ENCODE measurements at places on chromosomes 16 and 17. TPM values are rescaled to one million over a fixed set of nuclear protein-coding genes. Genes with fewer than 3 reads are reported as not detected.

The HGS gene
- 127 TPM for total RNA-seq

The EFNB3 gene
- not detected for total RNA-seq

The KRTAP4-5 gene
- total RNA-seq: not detected

The SLC16A5 gene
- 11.0 TPM for total RNA-seq

The SLC5A11 gene
- 0.11 TPM for total RNA-seq

The ZC3H7A gene
- total RNA-seq: 131 TPM

The G6PC1 gene
- not detected for total RNA-seq

The PTX4 gene
- total RNA-seq: not detected

The C1QTNF1 gene
- not detected for total RNA-seq

The TSPOAP1 gene
- 17.8 TPM for total RNA-seq

The KRT24 gene
- total RNA-seq: not detected

The TNFRSF13B gene
- not detected for total RNA-seq

The BRIP1 gene
- total RNA-seq: 1.0 TPM

The RBL2 gene
- total RNA-seq: 102 TPM

Data from CD4-positive, alpha-beta T cell (primary cell).